ENCODE measurements at places on chromosomes 5 and 9. TPM values are rescaled to one million over a fixed set of nuclear protein-coding genes. Genes with fewer than 3 reads are reported as not detected.

Gene NRG2
- polyA plus RNA-seq, result not detected

Gene IL3
- not detected for polyA plus RNA-seq

Gene DND1
- polyA plus RNA-seq, result 1.5 TPM

- DNase-seq, result no peak
These were observed 330.1 kb downstream of the GLIS3 start for GRCh38 chr9:3969590-3970260.

DNA sequence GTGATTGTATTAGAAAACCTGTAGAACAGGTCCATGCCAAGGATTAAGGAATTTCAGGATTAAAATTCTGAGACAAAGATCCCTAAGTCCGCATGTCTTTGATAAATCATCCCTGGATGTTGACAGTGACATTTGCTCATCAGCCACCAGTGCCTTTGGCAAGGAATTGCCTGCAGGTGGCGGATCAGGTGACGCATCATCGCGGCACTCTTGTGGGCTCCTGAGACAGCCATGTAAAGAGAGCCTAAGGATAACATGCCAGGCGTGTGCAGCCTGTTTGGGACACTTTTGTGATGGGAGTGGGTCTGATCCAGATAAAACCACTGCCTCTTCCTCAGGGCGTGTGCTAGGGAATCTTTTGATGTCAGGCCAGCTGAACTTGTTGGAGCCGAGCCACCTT, 40.6 kb downstream of the ADCY2 start:
- no peak for DNase-seq

Gene FAM53C
- polyA plus RNA-seq, result 25.2 TPM

DNA sequence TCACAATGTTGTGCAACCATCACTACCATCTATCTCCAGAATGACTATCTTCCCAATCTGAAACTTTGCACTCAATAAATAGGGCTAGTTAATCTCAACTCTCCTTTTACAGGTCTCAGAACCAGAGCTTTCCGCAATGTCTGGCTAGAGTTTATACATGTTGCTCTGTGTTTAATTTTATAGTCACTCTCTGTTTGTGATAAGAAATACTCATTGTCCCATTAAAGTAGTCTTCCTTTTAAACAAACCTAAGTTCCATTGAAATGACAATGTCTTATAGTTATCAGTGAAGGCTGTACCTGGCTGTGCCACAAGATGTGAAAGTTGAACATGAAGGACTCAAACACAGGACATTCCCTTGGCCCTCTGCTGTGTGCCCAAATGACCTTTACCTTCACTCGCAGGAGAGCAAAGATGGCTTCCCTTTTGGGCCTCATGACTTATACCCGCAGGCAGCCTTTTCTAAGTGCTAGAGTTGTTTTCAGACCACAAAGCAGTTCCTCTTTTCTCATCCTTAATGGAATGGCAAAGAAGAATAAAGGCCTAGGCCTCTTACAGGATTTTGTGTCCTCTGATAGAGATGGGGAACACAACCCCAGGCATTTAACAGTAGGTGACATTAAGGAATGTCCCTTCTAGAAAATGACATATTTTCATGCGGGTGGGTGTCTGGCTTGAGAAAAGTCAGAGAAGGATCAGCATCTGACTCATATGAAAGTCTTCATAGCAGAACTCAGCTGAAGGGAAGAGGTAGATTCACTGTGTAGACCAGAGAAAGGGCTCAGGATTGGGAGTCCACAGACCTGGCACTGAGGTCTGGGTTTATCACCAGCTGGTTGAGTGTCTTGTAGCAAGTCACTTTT, 69.6 kb upstream of the ATP10B start:
- DNase-seq, result no peak

DNA sequence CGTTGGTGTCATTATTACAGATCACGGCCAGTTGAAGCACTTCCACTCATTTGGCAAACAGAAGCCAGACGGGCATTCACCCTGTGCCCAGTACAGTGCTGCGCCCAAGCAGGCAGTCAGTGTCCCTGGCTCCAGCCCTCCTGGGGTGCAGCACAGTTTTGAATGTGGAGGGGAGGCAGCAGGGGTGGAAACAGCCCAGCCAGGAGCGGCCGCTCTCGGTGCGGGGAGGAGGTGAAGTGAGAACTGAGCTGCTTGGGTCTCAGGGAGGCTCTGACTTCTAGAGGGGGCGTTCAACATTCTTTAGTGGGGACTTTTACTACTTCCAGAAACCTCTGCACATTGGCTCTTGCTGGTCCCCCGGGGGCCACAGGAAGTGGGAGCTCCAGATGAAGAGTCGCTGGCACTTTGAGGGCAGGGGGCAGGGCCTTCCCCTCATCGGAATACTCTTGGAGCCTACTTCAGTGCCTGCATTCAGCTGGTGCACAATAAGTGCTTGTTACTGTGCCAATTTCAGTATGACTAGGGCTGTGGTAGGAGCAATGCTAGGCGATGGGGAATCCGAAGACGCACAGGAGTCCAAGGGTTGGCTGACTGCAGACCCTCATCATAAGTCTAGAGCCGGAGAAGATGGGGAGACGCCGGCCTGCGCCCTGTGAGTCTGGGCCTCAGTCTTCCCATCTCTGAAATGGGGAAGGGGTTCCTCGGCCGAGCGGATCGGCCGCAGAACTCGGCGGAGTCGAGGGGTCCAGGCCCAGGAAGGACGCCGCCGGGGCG, 492 bp upstream of the NEK6 start:
- no peak for DNase-seq

GRCh38 chr9:110479481-110479880, 100.1 kb downstream of the SVEP1 start:
- no peak for DNase-seq

Gene PCDHB1
- not detected for polyA plus RNA-seq

GRCh38 chr5:98843481-98843880, 70.0 kb downstream of the RGMB start:
- no peak for DNase-seq

Gene GRIN3A
- polyA plus RNA-seq, result not detected

Gene SNCAIP
- polyA plus RNA-seq, result not detected

Gene ABLIM3
- 0.22 TPM for polyA plus RNA-seq

- peak; percentile 68 for DNase-seq
These were observed 338.0 kb downstream of the SEMA5A start for GRCh38 chr5:9207817-9208418.

DNA sequence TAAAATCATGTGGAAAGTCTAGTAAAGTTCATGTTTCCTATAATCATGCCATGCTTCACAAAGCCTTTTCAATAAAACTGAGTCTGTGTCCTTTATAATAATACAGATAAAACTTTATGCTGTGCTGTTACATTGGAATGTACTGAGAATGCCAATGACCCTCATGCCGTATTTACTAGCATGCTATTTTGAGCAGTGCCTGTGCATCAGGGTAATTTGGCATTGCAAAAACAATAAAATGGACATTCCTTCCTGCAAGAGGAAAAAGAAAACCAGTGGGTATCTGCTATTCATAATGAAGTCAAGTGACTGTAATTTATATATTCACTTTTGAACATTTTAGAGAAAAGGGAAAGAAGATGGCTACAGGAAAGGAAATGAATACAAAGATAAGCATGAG, 159.0 kb downstream of the PBX3 start:
- DNase-seq, result no peak

DNA sequence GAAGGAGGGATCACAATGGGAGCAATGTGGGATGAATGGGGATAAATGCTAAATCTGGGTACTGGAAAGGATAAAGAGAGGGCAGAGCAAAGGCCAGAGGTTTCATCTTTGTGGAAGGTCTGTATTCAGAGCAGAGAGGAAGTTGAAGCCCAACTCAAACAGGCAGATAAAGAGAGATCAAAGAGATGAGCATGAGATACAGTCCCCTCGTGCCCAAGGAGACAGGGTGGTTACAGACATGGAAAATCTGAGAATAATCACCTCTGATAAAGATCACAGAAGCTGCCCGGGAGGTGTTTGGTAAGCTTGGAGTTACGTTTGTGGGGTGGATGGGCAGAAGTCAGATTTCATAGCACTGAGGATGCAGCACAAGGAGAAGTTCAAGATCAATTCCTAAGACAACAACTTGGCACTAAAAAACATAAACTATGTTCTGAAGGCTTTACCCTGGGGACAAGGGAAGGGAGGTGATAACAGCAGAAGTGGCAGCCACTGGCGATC, 459 bp upstream of the ERAP2 start:
- DNase-seq, result no peak

GRCh38 chr5:56973473-56973872, 21.6 kb upstream of the MIER3 start:
- DNase-seq, result no peak

Gene SLCO4C1
- polyA plus RNA-seq, result 0.20 TPM

Gene SEMA4D
- 1.3 TPM for polyA plus RNA-seq

Gene FGF1
- polyA plus RNA-seq, result not detected
